Kidney (tissue), 22 donors: ENCODE measurements at places on chromosomes 3 and 15. TPM values are rescaled to one million over a fixed set of nuclear protein-coding genes. Genes with fewer than 3 reads are reported as not detected.

- peak; percentile 54 for DNase-seq
- H3K36me3 ChIP-seq: no peaks in the 10 kb centered on the region
- no peak overlapping the region for H3K4me3 ChIP-seq
- no peaks in the 10 kb centered on the region for H3K27me3 ChIP-seq
These were observed 734.0 kb upstream of the NR2F2 start for GRCh38 chr15:95596496-95596895.

Gene CNTN6
- total RNA-seq: 0.25 TPM

Gene SMAD6
- total RNA-seq: 23.0 TPM

Gene ELL3
- total RNA-seq: 2.5 TPM

DNA sequence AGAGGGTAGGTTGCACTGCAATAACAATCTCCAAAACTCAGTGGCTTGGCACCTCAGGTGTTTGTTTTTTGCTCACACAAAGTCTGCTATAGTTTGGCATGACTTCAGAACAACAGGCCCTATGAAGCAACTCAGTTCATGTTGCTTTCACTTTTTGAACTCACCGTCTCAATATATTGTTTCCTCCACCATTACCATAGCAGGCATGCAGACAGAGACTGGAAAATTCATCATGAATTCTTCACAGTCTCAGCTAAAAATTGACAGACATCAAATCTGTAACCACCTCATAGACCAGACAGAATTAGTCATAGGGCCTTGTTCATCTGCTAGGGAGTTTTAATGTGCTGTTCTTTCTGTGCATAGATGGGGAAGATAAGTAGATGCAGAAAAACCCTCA, 161.4 kb upstream of the POU1F1 start:
- H3K4me1 ChIP-seq: no peaks in the 10 kb centered on the region
- no peak overlapping the region for H3K4me3 ChIP-seq
- H3K36me3 ChIP-seq: no peaks in the 10 kb centered on the region
- no peak for DNase-seq
- H3K27ac ChIP-seq: no peak overlapping the region

GRCh38 chr3:126340596-126340942, 16.6 kb downstream of the KLF15 start:
- H3K27me3 ChIP-seq: no peaks in the 10 kb centered on the region
- H3K36me3 ChIP-seq: no peaks in the 10 kb centered on the region
- H3K4me3 ChIP-seq: no peak overlapping the region
- DNase-seq: no peak

- no peaks in the 10 kb centered on the region for H3K4me1 ChIP-seq
- H3K36me3 ChIP-seq: peaks cover 4% of the 10 kb centered on the region
- peak overlapping the region; percentile 99 for H3K4me3 ChIP-seq
- H3K27ac ChIP-seq: peak overlapping the region; percentile 65
These were observed 778 bp downstream of the CRBN start for GRCh38 chr3:3178498-3179328.

Gene P2RY12
- 2.2 TPM for total RNA-seq

DNA sequence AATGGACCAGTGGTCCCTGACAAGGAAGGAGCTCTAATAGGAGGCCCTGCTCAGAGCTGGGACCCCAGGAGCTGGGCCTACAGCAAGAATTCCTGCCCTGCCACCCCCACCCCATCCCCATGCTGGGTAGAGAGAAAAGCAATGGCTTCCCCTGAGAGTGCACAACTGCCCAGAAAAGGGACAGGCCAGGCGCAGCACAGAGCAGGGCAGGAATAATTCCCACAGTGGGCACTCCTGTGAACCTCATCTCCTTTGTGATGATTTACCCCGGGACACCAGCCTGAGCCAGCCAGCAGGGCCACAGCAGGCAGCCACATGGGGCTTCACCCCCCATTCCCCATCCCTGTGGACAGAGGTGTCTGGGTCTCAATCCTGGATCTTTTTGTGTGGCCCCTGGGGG, 104.0 kb upstream of the IQSEC1 start:
- H3K27ac ChIP-seq: no peak overlapping the region
- no peak for DNase-seq
- H3K36me3 ChIP-seq: no peaks in the 10 kb centered on the region
- H3K4me3 ChIP-seq: no peak overlapping the region
- no peaks in the 10 kb centered on the region for H3K4me1 ChIP-seq
- no peaks in the 10 kb centered on the region for H3K27me3 ChIP-seq

DNA sequence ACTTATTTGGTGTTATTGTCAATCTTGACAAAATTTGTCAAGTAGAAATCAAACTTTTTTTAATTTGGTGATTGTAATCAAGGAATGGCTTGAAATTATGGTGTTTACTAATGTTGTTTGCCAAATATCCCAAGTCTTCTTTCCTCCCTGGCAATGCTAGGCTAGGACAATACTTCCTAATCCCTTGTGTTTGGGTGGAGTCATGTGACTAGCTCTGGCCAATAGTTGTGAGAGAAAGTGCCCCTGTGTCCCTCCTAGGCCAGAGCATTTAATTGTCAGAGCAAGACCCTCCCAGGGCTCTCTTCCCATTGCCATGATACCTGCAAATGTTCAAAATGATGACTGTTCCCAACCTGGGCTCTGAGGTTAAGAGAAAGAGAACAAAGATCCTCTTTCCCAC, 132.7 kb downstream of the ANXA2 start:
- H3K4me1 ChIP-seq: no peaks in the 10 kb centered on the region
- no peak overlapping the region for H3K27ac ChIP-seq
- H3K36me3 ChIP-seq: no peaks in the 10 kb centered on the region
- no peaks in the 10 kb centered on the region for H3K27me3 ChIP-seq

GRCh38 chr3:174355505-174355904, 503.6 kb upstream of the NAALADL2 start:
- H3K36me3 ChIP-seq: no peaks in the 10 kb centered on the region
- H3K27ac ChIP-seq: no peak overlapping the region
- no peaks in the 10 kb centered on the region for H3K27me3 ChIP-seq
- H3K4me3 ChIP-seq: no peak overlapping the region
- DNase-seq: no peak

Gene SLC6A11
- total RNA-seq: 0.38 TPM

- H3K4me3 ChIP-seq: no peak overlapping the region
- no peaks in the 10 kb centered on the region for H3K36me3 ChIP-seq
- DNase-seq: no peak
- no peak overlapping the region for H3K27ac ChIP-seq
- no peaks in the 10 kb centered on the region for H3K4me1 ChIP-seq
These were observed 19.8 kb downstream of the GPR160 start for GRCh38 chr3:170057550-170057949.

GRCh38 chr3:139285691-139286090, 58.1 kb upstream of the MRPS22 start:
- no peaks in the 10 kb centered on the region for H3K4me1 ChIP-seq
- H3K27me3 ChIP-seq: no peaks in the 10 kb centered on the region
- no peak overlapping the region for H3K27ac ChIP-seq
- no peak overlapping the region for H3K4me3 ChIP-seq
- H3K36me3 ChIP-seq: no peaks in the 10 kb centered on the region

Gene HPS3
- 29.4 TPM for total RNA-seq

- no peaks in the 10 kb centered on the region for H3K36me3 ChIP-seq
- no peak for DNase-seq
- H3K27me3 ChIP-seq: no peaks in the 10 kb centered on the region
- no peaks in the 10 kb centered on the region for H3K4me1 ChIP-seq
- H3K4me3 ChIP-seq: no peak overlapping the region
These were observed 123.3 kb upstream of the CTNNB1 start for GRCh38 chr3:41075975-41076374.

Gene FAM107A
- 180 TPM for total RNA-seq

Gene ERICH6
- 0.19 TPM for total RNA-seq

Gene WNT5A
- total RNA-seq: 9.9 TPM

- no peaks in the 10 kb centered on the region for H3K36me3 ChIP-seq
- no peak overlapping the region for H3K27ac ChIP-seq
- DNase-seq: no peak
- H3K4me1 ChIP-seq: no peaks in the 10 kb centered on the region
- no peak overlapping the region for H3K4me3 ChIP-seq
- no peaks in the 10 kb centered on the region for H3K27me3 ChIP-seq
These were observed 20.9 kb upstream of the CEMIP start for GRCh38 chr15:80758130-80758745.

GRCh38 chr3:58962040-58962651, 87.7 kb downstream of the CFAP20DC start:
- no peak overlapping the region for H3K4me3 ChIP-seq
- no peaks in the 10 kb centered on the region for H3K36me3 ChIP-seq
- no peak for DNase-seq
- H3K27ac ChIP-seq: no peak overlapping the region
- no peaks in the 10 kb centered on the region for H3K27me3 ChIP-seq

Gene NMNAT3
- 6.4 TPM for total RNA-seq

Gene DNAJA4
- 31.1 TPM for total RNA-seq

DNA sequence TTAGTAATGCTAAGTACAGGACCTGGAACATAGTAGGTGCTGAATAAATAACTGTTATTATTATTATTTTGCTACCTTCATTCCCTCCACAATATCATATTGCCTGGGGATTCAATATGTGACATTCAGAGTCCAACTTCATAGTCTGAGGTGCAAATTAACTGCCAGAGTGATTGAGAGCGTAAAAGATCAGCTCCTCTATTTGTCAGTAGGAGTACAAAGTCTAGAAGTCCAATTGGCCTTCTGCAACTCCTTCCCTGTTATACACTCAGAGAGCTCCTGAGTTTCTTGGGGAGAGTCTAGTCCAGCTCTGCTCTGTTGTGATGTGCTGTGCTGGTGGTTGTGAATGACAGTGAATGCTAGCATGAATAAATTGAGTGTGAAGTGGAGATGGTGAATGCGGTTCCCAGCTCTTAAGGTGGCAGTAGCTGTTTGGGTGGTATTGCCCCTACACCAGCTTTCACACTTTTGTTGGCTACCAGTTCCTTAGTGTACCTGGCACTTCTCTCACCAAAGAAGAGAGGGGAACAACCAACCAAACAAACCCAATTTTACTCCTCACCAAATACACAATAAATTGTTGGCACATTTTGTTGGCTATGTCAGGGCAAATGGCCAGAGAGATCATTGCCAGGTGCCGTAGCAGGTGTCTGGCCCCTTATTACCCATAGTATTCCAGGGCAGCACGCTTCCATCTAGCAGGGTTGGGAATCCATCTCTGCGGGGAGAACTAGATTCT, 270.1 kb upstream of the TBL1XR1 start:
- H3K4me3 ChIP-seq: no peak overlapping the region
- no peaks in the 10 kb centered on the region for H3K36me3 ChIP-seq
- DNase-seq: no peak
- H3K4me1 ChIP-seq: no peaks in the 10 kb centered on the region
- H3K27ac ChIP-seq: no peak overlapping the region

Gene SPRED1
- 36.2 TPM for total RNA-seq

DNA sequence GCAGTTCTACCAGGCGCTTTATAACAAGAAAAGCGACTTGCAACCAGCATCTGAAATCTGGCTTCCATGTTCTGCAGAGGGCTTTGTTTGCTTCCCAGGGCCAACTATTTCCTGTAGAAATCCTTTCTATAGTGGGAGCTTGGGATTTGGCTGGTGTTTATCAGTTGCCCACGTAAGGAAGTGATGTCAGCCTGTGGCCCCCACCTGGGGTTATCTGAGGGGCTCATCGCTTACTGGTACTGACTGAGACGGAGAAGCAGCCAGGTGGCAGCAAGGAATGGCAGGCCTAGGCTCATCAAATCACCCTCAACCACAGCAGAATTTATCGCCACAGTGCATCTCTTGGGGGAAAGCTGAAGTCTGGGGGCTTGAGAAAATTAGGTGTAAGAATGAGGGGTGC, 14.6 kb upstream of the CCR9 start:
- DNase-seq: no peak
- H3K27me3 ChIP-seq: no peaks in the 10 kb centered on the region
- no peak overlapping the region for H3K27ac ChIP-seq
- no peaks in the 10 kb centered on the region for H3K36me3 ChIP-seq

GRCh38 chr3:193762657-193763056, 169.6 kb downstream of the OPA1 start:
- DNase-seq: no peak
- H3K36me3 ChIP-seq: no peaks in the 10 kb centered on the region
- no peaks in the 10 kb centered on the region for H3K27me3 ChIP-seq
- H3K4me1 ChIP-seq: no peaks in the 10 kb centered on the region
- H3K27ac ChIP-seq: no peak overlapping the region

DNA sequence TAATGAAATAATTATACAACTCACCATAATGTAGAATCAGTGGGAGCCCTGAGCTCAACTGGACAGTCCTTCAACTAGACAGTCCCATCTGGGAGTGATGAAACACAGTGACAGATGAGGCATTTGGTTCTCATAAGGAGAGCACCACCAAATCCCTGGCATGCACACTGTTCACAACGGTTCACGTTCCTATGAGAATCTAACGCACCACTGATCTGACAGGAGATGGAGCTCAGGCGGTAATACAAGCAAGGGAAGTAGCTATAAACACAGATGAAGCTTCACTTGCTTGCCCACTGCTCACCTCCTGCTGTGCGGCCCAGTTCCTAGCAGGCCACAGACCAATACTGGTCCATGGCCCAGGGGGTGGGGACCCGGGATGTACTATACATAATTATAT, 17.0 kb downstream of the PRKAR2A start:
- H3K27ac ChIP-seq: no peak overlapping the region
- no peak for DNase-seq
- H3K4me1 ChIP-seq: no peaks in the 10 kb centered on the region
- H3K4me3 ChIP-seq: no peak overlapping the region

DNA sequence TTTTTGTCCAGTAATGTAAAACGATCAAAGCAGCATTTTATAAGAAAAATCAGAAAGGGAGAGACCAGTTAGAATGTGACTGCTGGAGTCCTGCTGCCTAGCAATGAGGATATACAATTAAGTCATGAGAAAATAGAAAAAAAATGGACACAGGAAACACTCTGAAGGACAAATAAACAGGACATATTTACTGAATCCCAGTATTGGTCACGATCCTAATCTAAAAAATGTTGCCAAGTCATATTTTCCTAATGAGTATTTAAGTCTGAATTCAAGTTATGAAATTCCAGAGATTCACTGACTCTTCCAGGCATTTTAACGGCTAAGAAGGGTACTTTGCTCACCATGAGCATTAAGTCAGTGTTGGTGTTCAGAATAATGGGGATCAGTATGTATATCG, 154.3 kb upstream of the CCDC54 start:
- no peak overlapping the region for H3K4me3 ChIP-seq
- no peak for DNase-seq
- H3K27ac ChIP-seq: no peak overlapping the region
- H3K4me1 ChIP-seq: no peaks in the 10 kb centered on the region
- no peaks in the 10 kb centered on the region for H3K27me3 ChIP-seq
- H3K36me3 ChIP-seq: no peaks in the 10 kb centered on the region

- no peak for DNase-seq
- peaks cover 16% of the 10 kb centered on the region for H3K4me1 ChIP-seq
These were observed 57.0 kb upstream of the NR2E3 start for GRCh38 chr15:71753346-71753745.

GRCh38 chr15:88805031-88805780, 2.0 kb downstream of the ACAN start:
- no peaks in the 10 kb centered on the region for H3K4me1 ChIP-seq
- no peak for DNase-seq
- no peaks in the 10 kb centered on the region for H3K36me3 ChIP-seq
